IPS DF 6.9 (cell line): ENCODE measurements at places on chromosomes 13 and 19.

DNA sequence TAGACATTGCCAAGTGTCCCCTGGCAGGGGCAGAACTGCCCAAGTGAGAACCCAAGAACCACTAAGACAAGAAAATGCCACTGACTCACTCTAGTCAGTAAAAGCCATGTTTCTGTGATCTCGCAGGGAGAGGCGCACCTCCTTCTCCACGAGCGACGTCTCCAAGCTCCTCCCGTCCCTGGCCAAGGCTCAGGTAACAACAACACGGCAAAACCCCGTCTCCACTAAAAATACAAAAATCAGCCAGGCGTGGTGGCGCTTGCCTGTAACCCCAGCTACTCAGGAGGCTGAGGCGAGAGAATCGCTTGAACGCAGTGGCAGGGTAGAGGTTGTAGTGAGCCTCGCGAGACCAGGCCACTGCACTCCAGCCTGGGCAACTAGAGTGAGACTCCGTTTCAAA, 17.5 kb upstream of the USE1 start:
- no peak for DNase-seq

DNA sequence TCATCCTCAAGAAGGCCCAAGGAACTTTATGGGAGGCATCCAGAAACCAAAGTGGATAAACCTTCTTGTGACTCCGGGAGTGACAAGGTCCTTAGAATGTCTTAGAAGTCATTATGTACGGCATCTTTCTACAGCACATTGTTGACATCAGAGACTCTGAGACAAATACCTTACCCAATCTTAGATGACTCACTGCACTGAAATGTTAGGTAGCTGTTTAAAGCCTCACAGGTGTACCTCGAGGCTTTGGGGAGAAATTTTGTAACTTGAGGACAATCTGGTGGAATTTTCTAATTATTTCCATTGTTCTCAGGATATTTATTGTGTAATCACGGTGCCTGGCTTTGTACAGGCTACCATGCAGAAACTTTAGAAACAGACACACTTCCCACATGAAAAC, 14.8 kb upstream of the LGALS13 start:
- no peak for DNase-seq

DNA sequence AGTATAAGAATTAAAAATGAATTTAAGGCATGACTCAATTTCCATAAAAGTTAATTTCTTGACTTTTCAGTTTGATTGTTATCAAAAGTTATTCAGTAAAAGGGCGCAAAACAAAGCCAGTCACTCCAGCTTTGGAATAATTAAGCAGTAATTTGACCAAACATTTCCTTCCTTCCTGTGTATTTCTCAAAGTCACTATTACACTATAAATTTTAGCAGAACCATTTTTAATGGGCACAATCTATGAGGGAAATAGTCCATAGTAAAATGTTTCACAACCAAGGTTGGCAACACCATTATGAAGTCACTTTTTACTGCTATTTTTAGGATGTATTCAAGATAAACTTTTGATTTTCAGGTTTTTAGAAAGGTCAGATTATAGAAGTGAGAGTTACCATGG, 91.0 kb downstream of the DACH1 start:
- no peak for DNase-seq

DNA sequence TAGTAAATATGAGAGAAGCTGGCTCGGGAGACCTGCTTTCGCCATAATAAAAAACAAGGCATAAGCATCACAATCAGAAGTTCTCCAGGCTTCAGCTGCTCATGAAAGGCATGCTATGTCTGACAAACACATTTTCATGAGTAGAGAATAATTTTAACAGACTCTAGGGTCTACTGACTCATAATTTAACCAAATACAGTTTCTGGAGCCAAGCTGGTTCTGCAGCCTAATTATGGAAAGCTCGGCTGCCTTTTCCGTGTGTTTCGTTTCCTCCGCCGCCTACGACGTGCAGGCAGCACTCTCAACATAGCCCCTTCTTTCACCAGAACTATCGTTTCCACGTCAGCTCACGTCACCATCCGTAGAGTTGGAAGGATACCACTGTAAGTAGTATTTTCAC, 5.7 kb downstream of the MCF2L start:
- DNase-seq = no peak

- no peak for DNase-seq
These were observed 3.1 kb upstream of the OLFM2 start for GRCh38 chr19:9939301-9939913.
